Muscle of leg (tissue), 16 donors: ENCODE measurements at places on chromosomes 7 and 10. TPM values are rescaled to one million over a fixed set of nuclear protein-coding genes. Genes with fewer than 3 reads are reported as not detected.

EGFR gene
- 18.6 TPM for polyA plus RNA-seq

GRCh38 chr7:122423591-122423990, 119.0 kb upstream of the FEZF1 start:
- DNase-seq: no peak

DNA sequence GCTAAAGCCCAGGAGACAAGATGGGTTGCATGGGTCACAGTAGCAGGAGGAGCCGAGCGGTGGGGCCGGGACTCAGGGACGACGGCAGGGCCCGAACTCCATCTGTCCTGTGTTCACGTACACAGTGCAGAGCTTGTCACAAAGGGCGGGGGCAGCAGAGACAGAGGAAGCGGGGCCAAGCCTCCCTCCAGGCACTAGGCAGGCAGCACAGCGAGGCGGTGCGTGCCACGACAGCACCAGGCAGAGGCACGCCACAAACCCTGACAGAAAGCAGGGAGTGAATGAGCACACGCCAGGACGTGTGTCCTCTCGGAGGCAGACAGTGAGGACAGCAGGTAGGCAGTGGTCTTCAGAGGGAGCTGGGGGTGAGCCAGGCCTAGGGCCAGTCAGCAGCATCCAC, 177.8 kb downstream of the MAD1L1 start:
- DNase-seq: no peak

ADIRF gene
- polyA plus RNA-seq: 3.0 TPM

DNA sequence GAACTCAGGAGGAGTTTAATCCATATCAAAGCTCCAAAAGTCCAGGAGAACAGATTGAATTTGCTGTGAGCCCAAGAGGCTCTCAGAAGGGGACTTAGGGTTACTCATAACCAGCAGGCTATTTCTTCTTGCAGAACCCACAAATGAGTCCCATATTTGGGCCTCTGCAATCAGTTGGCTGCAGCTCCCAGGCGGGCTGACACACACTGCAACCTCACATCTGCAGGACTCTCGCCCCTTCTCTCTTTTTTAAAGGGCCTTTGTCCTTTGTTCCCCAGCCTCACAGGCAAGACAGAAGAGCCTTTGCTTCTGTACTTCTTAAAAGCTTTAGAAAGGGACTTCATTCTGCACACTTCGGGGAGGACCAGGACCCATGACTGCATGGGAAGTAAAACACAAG, 26.7 kb downstream of the CREB3L2 start:
- peak; percentile 67 for DNase-seq

DNA sequence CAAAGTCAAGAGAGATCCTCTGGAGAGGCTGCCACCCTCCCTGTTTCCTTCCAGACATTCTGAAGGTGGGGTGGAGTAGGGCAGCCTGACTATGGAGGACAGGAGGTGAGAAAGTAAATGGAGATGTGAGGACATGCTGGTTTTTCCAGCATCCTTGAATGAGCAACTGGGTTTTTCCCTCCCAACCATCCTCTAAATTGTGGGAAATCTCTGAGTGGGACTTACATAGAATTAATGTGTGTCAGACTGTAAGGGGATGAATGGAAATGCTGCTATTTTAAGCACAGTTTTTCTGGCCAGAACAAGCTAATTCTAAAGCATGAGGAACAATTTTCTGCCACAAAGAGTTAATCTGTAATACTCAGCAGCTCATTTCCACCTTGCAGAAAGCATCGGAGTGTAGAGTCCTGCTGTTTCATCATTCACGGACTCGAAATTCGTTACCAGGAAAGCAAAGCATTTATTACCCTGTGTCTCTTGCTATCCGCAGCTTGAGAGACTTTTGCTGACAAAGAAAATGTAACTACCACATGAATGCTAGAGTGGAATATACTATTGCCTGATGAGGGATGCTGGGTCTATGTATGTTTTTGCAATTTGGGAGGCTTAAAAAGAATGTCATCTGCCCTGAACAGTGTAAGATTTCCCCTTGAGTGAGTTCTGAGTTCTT, 213.0 kb downstream of the CELF2 start:
- DNase-seq: peak; percentile 57

DNA sequence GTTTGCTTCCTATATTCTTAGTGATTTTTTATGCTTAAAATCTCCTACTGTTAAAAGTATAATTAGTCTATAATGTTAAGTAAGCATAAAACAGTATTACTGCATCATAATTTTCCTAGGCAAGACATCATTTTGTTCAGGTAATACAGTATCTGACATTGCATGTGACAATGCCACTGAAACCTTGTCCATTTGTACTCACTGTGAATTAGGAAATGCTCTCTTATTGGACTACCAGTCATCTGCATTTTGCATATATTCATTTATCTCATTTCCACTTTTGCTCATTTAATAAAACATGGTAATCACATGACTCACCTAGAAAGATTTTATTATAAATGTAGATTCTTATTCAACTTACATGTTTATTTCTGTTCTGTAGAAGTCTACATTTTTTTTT, 379.1 kb downstream of the ETV1 start:
- no peak for DNase-seq

GRCh38 chr10:123136806-123137642, 1.3 kb downstream of the HMX3 start:
- no peak for DNase-seq

GRCh38 chr10:3537518-3537917, 247.5 kb downstream of the KLF6 start:
- no peak for DNase-seq

GRCh38 chr7:157539521-157539920, 202.7 kb downstream of the DNAJB6 start:
- no peak for DNase-seq

GRCh38 chr10:107740962-107741690, 576.6 kb upstream of the SORCS1 start:
- peak; percentile 1 for DNase-seq

GRCh38 chr7:114943953-114944744, 22.3 kb downstream of the MDFIC start:
- DNase-seq: no peak

GRCh38 chr7:63789378-63790176, 209.1 kb upstream of the ZNF722 start:
- DNase-seq: no peak

- DNase-seq: no peak
These were observed 424.6 kb upstream of the NFE2L3 start for GRCh38 chr7:25727446-25727845.

ADRB1 gene
- 0.11 TPM for polyA plus RNA-seq

DNA sequence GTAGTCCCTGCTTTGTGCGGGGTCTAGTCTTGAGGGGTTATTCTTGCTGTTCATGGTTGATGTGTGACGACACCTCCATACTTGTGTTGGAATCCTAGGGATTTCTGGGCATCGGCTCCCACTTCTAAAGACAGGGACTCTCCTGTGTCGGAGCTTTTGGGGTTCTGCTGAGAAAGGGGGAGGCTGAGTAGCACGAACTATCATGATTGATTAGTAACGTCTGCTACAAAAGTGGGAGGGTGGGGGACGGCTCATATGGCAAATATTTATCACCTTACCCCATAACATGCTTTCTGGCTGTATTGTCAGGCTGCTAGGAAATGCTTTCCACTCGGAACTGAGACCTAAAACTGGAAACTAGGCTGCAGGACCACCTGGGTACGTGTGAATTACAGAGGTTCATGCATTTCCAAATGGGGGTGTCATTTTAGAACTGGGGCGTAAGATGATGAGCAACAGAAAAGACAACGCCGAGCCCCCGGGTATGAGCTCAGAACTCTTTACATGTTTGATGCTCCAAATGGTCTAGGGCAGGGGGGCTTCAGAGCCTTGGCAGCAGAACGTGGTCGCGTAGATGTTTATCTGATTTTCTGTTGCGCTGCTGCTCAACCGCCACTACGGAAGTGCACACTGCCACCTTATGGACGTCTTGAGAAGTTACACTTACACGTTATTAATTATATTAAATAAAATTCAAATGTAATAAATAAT, 15.1 kb upstream of the NME8 start:
- DNase-seq: peak; percentile 76

XRCC2 gene
- 3.2 TPM for polyA plus RNA-seq

CLDN4 gene
- polyA plus RNA-seq: 10.9 TPM

DNA sequence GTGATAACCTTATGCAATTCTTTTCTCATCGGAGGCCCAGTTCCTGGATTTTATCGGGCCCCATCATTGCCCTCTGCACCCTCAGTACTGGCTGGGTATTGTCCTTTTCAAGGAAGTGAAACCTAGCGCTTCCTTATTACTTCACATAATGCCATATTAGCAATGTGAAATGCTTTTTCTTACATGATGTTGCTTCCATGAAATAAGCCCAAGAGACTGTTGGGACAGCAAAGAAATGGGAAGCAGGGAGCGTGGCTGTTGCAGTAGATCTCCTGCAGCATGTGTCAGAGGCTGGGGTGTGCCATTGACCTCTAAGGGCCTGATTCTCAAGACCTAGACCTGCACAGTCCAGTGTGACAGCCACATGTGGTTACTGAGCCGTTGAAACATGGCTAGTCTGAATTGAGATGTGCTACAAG, 8.1 kb downstream of the CHN2 start:
- peak; percentile 62 for DNase-seq

DNA sequence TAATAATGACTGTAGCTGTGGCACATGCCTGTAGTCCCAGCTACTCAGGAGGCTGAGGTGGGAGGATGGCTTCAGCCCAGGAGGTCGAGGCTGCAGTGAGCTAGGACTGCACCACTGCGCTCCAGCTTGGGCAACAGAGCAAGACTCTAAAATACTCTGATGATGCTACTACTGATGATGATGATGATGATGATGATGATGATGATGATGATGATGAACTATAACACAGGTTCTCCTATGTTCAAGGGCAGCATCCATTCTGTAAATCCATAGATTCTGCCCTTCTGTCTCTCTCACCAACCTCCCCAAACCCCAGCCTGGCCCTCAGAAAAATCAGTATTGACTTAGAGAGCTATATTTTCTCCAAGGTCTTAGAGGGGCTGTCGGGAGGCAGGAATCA, 22.8 kb upstream of the EN2 start:
- DNase-seq: no peak

C7orf57 gene
- not detected for polyA plus RNA-seq

DNA sequence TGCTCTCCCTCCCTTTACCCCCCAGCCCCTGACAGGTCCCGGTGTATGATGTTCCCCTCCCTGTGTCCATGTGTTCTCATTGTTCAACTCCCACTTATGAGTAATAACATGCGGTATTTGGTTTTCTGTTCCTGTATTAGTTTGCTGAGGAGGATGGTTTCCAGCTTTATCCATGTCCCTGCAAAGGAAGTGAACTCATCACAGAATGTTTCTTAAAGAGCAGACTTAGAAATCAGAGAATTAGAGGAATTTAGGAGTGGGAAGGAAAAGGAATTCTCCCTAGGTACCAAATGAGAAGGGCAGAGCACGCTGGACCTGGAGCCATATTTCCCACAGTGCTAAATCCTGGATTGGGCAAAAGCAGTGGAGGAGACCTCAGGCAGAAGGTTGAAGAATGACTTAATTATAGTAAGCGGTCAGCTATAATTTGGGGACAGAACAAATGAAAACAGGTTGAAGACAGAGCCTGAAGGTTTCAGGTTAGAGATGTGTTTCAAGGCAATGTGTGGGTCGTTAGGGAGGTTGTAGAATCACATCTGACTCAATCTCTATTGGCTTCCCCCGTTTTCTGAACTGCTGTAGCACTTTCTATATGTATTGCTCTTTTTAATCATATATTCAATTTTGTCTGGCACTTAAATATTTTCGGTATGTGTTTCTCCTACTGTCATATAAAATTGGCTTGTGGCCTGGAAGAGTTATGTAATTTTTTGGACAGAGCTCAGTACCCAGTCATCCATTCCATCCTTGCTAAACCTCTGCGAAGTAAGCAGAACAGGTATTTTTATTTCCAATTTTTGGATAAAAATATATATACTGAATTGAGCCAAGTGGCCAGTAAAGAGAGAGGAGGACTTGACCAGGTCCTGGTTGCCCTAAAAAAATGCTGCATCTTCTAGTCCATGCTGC, 210.5 kb upstream of the KLF6 start:
- peak; percentile 48 for DNase-seq

DNA sequence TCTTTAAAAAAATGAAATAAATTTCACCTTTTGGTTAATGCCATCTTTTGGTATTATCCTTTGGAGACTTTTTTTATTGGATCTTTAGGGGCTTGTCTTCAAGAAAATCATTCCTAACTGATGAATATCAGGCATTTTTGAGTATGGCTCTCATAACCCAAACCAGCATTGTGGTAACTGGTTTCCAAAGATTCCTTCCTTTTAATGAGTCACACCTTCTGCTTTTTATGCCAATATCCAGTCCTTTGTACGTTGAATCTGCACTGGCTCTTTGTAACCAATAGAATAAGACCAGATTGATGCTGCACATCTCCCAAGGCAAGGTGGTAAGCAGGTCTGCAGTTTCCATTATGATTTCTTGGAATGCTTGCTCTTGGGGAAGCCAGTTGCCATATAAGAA, 89.1 kb downstream of the GPR158 start:
- no peak for DNase-seq

DNA sequence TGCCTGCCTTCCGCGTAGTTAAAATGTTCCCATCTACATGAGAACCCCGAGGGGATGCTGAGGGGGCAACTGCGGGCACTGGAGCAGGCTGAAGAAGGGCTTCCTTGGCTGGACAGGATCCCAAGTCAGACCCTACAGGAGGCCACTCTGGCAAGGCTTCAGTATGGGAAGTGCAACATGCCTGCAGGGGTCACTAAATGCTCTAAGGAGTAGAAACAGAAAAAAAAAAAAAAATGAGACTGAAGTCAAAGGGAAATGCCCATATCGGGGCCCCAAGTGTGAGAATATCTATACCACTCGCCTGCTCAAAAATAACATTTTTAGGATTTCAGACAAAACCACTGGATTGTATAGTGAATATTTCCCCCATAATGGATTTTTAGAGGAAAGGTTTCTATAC, 33.5 kb downstream of the FAM204A start:
- no peak for DNase-seq

- DNase-seq: no peak
These were observed 38.4 kb downstream of the SLC39A12 start for GRCh38 chr10:17989908-17990767.

TMEM229A gene
- polyA plus RNA-seq: not detected

- no peak for DNase-seq
These were observed 371.6 kb downstream of the SH2D4B start for GRCh38 chr10:80909254-80909653.

ZNF212 gene
- 9.5 TPM for polyA plus RNA-seq

DNA sequence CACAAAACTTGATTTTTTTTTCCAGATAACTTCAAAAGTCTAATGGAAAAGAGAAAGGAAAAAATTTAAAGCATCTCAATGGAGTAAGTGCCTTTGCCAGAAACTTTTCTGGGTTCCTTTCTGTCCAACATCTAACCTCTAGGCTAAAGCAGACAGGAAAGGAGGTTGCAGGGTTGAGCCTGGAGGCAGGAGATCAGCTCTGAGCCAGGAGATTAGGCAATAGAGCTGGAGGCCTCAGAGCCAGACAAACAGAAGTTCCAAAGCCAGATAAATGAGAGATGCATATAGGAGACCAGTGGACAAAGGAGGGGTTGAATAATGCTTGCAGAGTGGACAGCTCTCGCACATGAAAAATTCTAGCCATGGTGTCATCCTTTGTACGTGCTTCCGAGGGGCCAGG, 42.9 kb downstream of the CHN2 start:
- DNase-seq: peak; percentile 49

CALHM3 gene
- not detected for polyA plus RNA-seq

AKR1D1 gene
- not detected for polyA plus RNA-seq

TFEC gene
- 1.2 TPM for polyA plus RNA-seq
